ENCODE measurements at places on chromosomes 3 and 15.
A peak's percentile ranks its signal among the peaks of the same experiment; 100 is the strongest.

GRCh38 chr3:183917776-183918175 is 33.1 kb upstream of the PARL start:
- no peak for DNase-seq

- no peak for DNase-seq
These were observed 16.3 kb downstream of the ACOX2 start for GRCh38 chr3:58520403-58521335.

- DNase-seq, result no peak
These were observed 9.0 kb downstream of the P2RY1 start for GRCh38 chr3:152843955-152844354.

DNA sequence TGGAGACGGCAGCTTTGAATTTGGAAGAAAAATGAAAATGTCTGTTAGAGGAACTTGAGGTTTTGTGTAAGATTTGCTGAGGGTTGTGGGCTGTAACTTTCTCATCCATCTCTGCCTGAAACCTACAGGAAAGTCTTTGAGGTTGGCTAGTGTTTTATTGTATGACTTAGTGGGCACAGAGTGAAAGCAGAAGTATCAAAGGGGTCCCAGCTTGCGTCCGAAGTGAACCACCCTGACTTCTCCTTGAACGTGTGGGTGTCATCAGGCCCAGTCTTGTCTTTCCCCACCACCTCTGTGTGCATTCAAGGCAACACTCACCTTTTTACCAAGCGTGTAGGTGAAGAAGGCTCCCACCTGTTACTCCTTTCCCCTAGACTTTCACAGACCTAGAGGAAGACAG is 682.1 kb upstream of the CFAP20DC start:
- no peak for DNase-seq

DNA sequence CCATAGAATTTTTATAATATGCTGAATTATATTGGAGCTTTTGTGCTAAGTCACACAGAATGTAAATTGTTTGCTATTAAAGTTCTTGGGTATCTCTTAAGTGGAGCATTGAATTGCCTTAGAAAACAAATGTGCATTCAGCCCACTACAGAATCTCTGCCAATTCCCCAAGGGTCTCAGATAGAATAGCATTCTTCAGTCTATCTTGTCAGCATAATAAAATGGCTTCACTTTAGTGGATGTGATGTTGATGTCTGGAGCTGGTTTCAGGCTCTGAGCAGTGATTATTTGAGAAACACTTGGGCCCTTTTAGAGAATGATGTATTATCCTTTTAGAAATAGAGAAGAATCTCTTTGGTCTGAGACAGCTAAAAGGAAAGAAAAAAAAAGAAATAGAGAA is 45.2 kb downstream of the LRCH3 start:
- no peak for DNase-seq

GRCh38 chr15:62798536-62798935 is 244.0 kb upstream of the TPM1 start:
- DNase-seq, result no peak

GRCh38 chr3:136778865-136779264 is 26.7 kb upstream of the STAG1 start:
- no peak for DNase-seq

DNA sequence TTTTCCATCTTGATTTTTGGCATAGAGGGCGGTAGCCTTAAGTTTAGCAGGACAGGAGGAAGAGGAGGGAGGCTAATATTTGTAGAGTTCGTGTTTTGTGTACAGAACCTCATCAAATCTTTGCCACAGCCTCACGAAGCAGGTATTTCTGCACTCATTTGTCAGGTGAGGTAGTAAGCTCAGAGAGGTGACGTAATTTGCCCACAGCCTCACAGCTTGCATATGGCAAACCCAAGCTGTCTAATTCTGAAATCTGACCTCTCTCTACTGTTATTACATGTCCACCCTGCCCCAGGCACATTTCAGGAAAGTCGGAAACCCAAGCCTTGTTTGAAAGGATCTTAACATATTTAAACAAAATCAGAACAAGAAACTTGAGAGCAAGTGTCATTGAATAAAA is 91.1 kb upstream of the TPM1 start:
- no peak for DNase-seq

DNA sequence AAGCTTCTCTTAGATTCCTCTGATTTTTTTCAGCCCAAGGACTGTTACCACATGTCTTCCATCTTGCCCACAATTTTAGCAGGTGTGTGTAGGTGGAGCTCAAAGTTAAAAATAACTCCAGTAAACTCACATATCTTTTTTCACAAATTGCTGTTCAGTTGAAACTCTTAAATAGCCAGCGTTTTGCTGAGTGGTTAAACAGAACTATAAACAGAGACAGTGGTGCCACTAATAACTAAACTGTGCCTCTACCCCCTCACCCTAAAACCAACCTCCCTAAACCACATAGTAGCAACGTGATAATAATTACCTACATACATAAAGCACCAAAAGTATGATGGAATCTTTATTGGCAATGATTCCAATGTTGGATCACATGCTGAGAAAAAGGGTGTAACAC is 525.1 kb downstream of the PDCD6IP start:
- DNase-seq, result no peak

GRCh38 chr3:21752749-21753347 is 1.8 kb upstream of the ZNF385D start:
- DNase-seq, result no peak

- DNase-seq, result no peak
These were observed 61.0 kb downstream of the SCAPER start for GRCh38 chr15:76844096-76844495.

DNA sequence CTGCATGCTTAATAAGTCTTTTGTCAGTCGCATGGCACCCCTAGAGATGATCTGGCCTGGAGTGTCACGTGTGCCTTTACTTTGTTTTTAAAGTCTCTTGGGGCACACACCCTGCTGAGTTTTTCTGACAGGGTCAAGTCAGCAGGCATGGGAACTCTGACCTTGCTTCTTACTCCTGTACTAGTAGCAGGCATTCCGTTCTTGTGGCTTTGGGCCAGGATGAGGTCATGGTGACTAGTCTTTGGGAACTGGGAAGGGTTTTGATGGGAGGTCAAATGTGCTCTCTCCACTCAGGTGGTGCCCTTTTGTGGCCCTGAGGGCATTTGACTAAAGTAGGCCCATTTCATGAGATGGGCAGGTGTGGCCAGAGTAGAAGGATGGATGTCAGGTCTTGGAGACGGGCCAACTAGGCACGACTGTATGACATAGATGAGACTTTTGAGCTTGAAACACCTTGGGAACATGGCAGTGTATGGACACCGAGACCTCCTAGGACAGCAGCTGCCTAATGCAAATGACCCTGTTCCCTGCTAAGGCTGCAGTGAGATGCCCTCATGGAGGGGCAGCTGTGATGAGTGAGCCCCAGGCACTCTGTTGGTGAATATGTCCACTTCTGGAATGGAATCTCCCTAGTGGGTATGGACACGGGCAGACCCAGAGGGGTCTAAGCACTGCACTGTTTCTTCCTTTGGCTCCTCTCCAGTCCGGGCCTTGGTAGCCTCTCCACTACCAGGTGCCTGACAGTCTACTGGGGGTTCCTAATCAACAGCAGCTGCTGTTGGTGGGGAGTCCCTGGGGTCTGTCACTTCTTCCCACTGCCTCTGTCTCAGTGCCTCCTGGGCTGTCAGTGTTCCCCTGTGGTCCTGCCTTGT is 16.4 kb downstream of the SRPRB start:
- no peak for DNase-seq

GRCh38 chr3:189824629-189825312 is 193.6 kb downstream of the TP63 start:
- DNase-seq, result no peak

DNA sequence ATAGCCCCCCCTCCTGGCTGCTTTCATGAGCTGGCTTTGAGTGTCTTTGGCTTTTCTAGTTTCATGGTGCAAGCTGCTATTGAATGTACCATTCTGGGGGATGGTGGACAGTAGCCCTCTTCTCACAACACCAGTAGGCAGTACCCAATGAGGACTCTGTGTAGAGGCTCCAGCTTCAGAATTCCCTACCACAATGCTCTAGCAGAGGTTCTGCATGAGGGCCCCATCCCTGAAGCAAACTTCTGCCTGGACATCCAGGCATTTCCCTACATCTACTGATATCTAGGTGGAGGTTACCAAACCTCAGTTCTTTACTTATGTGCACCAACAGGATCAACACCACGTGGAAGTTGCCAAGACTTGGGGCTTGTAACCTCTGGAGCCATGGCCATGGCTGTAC is 1742.9 kb downstream of the SI start:
- DNase-seq, result no peak

DNA sequence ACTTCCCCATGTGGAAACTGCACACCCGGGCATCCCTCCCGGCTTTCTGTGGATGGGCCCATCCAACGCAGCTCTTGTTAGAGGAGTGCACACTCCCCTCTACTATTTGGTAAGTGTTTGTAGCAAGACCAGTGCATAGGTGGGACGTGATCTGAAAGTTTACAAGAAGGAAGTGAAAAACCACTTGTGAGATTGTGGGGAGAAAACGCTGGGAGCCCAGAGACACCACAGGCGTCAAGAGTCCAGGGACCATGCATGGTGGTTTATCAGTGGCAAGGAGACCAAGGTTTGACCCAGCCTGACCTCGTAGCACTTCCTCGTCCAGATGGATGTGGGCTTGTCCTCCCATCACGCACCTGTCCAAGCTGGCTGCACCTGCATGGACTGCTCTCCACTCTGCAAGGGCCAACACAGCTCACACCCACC is 51.6 kb downstream of the ATP10A start:
- no peak for DNase-seq

GRCh38 chr3:38782148-38782547 is 33.9 kb downstream of the SCN10A start:
- no peak for DNase-seq

DNA sequence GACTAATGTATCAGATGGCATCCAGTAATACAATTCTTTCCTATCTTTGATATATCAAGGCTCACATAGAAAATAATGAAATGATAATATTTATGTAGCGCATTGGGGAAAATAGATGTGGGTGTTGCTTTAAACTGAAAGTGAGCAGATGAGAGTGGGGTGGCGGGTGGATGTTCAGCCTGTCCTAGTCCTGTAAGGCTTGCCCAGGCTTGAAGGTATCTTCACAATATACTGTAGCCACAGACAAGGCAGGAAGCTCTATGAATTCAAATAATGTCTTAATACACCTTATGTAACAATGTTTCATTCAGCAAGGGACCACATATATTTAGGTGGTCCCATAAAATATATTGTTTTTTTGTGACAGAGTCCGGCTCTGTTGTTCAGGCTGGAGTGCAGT is 334.9 kb upstream of the NAALADL2 start:
- no peak for DNase-seq

DNA sequence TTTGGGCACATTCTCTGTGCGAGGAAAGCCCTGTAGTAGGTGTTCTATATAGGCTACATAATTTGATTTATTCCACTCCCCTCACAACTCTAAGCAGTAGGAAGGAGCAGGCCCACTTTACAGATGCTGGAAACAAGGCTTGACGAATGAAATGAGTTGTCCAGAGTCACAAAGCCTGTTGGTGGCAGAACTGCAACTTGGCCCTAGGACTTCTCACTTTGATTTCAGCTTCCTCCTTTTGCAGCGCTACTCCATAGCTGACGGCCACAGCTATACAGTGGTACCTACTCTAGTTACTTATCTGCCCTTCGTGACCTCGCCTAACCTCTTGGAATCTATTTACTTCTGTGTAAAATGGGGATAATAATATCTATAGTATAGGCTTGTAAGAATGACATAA is 2.5 kb upstream of the IRAK2 start:
- no peak for DNase-seq

GRCh38 chr3:108090049-108090700 is 656 bp downstream of the CD47 start:
- DNase-seq, result peak; percentile 76

- no peak for DNase-seq
These were observed 747.6 kb downstream of the NAALADL2 start for GRCh38 chr3:175606650-175607318.

DNA sequence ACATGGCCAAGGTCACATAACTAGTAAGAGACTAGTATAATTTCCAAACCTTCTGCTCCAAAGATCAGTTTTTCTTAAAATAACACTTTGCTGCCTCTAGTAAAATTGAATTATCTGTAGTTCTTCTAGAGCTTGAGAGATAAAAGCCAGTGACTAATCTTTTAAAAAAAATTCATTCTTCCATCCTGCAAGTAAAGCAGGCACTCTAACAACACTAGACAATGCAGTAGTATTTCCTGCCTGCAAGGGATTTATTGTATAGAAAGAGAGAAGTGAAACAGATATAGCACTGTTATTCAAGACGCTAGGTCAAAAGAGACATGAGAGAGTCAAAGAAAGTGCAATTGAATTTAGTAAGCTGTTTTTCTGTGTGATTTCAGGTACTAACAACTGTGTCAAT is 159.5 kb upstream of the TBC1D5 start:
- DNase-seq, result no peak

GRCh38 chr3:114582929-114583328 is 289.1 kb downstream of the TIGIT start:
- no peak for DNase-seq

DNA sequence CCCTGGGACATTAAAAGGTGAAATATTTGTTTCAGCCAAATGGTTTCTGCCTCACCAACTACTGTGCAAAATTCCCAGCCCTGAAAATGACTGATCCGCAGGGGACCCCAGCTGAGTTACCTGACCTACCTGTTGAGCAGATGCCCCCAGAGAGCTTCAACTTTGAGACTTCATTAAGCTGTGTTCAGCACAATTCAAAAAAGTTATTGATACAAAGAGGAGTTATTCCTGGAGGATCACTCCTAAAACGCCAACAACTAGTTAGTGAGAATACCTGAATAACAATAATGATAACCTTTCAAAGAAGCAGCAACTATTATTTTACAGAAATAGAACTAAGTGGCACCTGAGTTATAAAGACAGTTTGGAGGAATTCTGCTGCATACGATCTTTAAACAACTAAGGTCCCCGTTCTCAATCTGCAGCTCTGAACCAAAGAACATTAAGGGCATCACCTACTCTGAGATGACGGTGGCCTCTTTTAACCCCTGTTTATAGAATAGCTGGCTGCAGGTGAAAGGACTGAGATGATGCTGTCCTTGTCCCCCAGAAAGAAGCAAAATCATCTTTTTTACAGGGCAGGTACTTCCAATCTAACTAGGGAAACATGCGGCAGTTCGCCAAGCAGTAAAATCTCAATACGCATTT is 659 bp downstream of the GADL1 start:
- no peak for DNase-seq

DNA sequence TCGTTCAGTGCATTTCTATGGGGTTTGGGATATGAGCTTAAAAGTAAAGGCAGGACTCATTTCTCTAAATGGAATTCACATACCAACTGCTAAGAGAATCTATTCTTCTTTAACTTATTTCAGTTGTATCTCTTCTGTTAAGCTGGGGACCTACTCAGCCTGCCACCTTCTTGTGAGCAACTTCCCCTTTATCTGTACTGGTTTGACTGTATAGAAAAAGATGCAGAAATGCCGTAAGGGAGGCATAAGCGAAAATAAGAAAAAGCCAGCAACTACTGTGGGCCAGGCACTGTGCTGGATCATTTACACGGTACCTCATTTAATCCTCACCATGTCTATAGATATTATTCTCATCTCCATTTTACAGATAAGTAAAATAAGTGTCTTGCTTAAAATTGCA is 38.4 kb downstream of the RBMS3 start:
- no peak for DNase-seq

DNA sequence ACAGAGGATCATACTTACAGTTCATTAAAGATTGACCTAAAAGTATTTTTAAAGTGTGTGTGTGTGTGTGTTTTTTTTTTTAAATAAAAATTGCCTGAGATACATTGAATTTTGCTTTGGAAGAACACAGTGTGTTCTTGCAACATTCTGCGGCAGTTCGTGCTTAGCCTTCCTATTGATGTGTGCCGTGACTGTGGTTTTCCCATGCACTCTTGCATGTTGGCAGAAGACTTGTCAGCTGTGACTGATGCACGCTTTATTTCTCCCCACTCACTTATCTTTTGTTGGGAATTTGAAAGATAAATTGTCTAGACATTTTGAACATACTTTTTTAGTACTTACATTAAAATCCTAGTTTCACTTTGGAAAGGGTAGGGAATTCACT is 136.3 kb upstream of the LRRFIP2 start:
- DNase-seq, result no peak
